ENCODE measurements at places on chromosomes 3 and 15. TPM values are rescaled to one million over a fixed set of nuclear protein-coding genes. Genes with fewer than 3 reads are reported as not detected.

Gene ADIPOQ
- not detected for total RNA-seq

DNA sequence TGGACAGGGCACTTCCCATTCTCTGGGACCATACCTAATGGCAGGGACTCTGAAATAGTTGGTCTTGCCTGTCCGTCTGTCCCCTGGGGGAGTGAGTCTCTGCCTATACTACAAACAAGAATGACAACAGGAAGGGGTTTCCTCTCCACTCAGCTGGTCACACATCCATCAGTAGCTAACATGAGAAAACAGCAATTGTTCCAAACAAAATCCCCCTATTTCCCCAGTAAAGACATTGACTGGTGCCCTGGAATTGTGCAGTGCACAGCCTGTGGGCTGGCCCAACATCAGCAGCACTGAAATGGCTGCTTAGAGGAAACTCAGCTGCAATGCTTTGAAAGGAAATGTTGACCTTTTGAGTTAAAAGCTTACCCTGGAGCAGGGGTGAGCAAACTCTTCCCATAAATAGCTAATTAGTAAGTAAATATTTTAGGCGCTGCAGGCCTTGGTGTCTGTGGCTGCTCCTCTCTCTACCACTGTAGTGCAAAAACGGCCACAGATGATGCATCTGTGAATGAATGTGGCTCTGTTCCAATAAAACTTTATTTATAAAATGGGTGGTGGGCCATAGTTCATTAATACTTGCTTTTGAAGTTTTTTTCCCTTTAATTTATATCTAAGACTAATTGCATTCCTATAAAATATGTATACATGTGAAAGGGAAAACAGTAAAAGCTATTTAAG lies 174.3 kb downstream of the KLF13 start:
- H3K27me3 ChIP-seq = peaks cover 10% of the 10 kb centered on the region
- no peak overlapping the region for H3K4me3 ChIP-seq
- H3K4me1 ChIP-seq = no peaks in the 10 kb centered on the region
- H3K27ac ChIP-seq = no peak overlapping the region
- H3K36me3 ChIP-seq = no peaks in the 10 kb centered on the region

Gene DISP2
- total RNA-seq = 0.87 TPM

Gene VIPR1
- 7.0 TPM for total RNA-seq

Gene NOX5
- total RNA-seq = 339 TPM
